ENCODE measurements at places on chromosomes 5 and 9.

- DNase-seq = no peak
Measured at GRCh38 chr5:26582350-26583045, 455.9 kb downstream of the CDH9 start.

GRCh38 chr9:99253772-99254431 is 31.8 kb downstream of the SEC61B start:
- no peak for DNase-seq

- no peak for DNase-seq
Measured at GRCh38 chr9:126838895-126839294, 21.5 kb upstream of the ZBTB34 start.

DNA sequence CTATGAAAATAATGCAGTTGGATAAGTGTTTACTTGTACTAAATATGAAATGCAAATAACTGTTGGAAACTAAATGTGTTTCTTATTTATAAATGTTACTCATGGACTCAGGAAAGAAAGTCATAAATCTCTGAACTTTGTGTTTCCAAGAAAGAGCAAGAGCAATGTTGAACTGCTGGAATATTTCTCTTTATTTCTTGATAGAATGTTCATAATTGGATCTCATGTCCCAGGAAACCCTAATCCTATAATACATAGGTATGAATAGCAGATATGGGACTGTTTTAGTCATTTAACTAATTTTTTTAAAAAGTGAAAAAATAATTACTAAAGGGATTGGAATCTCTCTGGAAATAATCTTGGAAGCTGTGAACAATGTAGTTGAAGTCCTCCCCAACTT is 245.0 kb upstream of the ACTBL2 start:
- DNase-seq = no peak

- no peak for DNase-seq
Measured at GRCh38 chr9:18594837-18595236, 120.9 kb downstream of the ADAMTSL1 start.

- no peak for DNase-seq
Measured at GRCh38 chr9:37197158-37198038, 77.0 kb downstream of the ZCCHC7 start.

DNA sequence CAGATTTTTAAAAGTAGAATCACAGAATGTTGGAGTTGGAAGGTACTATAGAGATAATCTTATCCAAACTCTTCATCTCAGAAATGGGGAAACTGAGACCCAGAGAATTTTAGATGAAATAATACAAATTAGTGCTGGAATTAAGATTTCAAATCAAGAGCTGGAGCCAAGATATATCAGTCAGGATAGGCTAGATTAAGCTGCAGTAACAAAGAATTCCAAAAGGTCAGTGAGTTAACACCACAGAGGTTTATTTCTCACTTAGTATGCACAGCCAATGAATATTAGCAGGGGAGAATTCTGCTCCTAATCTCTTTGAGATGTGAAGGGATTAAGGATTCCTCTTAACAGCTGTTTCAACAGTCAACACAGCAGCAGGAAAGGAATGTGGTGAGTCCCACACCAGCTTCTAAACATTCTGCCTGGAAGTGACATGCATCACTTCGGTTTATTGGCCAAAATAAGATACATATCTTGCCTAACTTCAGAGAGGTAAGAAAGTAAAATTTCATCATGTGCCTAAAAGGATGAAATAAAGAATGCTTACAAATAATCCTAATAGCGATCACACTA is 136.8 kb downstream of the FRMD3 start:
- no peak for DNase-seq

GRCh38 chr9:115884846-115885245 is 268.7 kb upstream of the PAPPA start:
- no peak for DNase-seq

DNA sequence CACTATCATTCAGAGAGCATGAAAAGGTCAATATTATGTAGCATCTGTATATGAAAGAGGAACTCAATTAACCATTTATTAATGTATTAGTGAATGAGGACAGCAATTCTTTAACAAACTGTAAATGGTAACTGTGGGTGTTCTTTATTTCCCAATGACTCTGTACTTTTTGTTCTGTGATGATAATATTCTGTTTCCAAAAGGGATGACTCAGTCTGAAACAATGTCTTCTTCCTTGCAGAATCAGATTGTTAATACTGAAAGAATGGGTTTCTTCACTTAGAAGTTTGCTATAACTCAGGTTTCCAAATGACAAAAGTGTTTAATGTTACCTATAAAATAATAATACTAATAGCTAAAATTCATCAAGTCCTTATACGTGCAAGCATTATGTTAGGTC is 1518.7 kb upstream of the WWC1 start:
- DNase-seq = no peak

- DNase-seq = no peak
Measured at GRCh38 chr9:88344013-88344412, 44.2 kb upstream of the SPIN1 start.

- DNase-seq = no peak
Measured at GRCh38 chr9:87722393-87723088, 3.4 kb upstream of the CTSL start.

- no peak for DNase-seq
Measured at GRCh38 chr5:103502662-103503061, 59.9 kb downstream of the NUDT12 start.

DNA sequence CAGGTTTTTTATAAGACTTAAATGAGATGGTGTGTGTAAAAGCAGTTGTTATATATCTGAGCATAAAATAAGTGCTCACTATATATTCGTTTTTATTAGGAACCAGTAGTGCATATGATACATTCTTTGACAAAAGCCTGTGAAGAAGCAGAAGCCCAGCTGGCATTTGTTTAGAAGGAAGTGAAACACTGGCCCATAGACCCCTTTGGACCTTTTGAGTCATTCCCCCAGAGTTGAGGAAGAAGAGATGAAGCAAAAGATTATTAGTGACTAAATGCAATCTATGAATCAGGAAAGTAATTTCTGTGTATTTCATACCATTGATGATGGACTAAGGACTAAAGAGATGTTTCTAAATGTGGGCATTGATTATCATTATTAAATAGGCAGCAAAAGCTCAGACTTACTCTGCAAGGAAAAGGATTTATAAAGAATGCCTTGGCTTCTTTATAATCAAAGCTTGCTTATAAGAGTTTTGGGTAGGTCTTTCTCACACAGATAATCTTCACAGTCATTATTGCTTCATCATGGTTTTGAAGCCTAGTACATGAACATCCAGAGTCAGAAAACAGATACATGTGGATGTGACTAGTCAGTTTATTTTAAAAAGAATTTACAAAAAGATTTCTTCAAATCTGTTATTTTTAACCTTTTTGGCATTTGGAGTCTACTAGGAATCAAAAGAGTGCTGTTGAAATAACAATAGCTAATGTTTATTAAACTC is 16.9 kb upstream of the FER start:
- no peak for DNase-seq

DNA sequence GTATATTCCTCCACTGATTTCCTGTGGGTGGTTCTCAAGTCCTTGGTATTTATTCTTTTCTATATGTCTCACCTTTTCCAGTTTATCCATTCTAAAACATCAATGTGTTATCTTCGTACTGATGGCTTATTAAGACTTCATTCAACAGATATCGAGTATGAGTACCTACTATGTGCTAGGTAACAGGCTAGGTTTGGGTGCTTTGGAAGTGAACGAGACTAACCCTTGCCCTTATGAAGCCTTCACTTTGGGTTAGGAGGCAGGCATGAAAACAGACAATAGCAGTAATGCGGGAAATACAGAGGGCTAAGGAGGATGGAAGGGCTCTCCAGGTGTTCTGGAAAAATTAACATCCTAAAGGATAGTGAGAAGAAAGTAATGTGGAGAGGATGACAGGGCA is 53.4 kb downstream of the AQP7 start:
- DNase-seq = no peak

- DNase-seq = no peak
Measured at GRCh38 chr9:124869466-124869985, 7.6 kb downstream of the ARPC5L start.

- no peak for DNase-seq
Measured at GRCh38 chr5:73946278-73946677, 320.3 kb downstream of the ARHGEF28 start.

DNA sequence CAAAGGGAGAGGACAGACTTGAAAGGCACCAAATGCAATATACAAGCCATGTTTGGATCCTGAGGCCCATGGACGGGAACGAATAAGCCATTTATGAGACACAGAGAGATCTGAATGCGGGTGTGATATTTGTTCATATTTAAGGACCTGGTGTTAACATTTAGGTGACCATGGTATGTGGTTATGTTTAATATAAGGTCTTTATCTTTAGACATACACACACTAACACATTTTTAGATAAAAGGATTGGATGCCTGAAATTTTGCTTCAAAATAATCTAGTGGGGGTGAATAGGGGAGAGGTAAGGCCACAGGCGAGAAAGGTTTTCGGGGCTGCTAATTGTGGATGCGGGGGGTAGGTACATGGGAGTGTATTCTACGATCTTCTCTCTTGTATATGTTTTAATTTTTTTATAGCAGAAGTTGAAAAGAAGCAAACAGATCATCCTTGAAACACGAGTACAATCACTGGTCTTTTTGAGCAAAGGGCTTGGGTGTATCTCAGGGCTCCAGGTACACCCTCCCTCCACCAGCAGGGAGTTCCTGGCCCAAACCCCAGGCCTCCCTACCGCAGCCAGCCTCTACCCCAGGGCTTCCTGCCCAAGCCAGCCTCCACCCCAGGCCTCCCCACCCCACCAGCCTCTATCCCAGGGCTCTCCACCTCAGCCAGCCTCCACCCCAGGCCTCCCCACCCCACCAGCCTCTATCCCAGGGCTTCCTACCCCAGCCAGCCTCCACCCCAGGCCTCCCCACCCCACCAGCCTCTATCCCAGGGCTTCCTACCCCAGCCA is 12.2 kb downstream of the AKNA start:
- no peak for DNase-seq

DNA sequence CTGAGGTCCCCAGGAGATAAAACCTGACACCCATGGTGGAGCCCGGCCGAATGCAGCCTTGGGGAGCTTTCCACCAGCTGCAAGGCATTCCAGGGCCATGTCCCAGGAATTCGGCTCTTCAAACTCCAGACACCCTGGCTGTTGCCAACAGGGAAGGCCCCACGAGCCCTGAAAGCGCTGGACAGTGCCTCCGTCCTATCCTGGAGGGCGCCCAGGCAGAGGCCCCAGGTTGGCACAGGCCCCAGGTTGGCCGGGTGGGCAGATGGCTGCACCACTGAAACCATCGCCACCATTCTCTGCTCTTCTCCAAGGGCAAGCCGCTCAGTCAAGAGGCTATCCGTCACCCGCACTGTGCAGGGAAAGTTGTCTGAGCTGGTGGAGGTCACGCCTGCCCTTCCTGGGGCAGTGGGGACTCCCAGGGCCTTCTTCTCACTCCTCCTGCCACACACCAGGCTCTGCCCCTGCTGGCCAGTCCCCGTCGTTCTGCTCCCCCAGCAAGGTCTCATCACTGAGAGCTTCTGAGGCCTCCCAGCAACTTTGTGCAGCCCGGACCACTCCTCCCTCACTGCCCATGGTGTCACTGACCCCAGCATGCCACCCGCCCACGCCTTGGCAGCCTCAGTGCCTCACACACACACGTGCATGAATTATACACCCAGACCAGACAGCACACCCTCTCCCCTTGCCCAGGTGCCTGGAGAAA is 21.2 kb downstream of the SLC6A3 start:
- no peak for DNase-seq

- no peak for DNase-seq
Measured at GRCh38 chr9:592225-592624, 249.3 kb upstream of the DMRT1 start.

- no peak for DNase-seq
Measured at GRCh38 chr5:1288439-1289335, 6.2 kb downstream of the TERT start.

- no peak for DNase-seq
Measured at GRCh38 chr9:99560561-99560960, 261.1 kb upstream of the NR4A3 start.

- DNase-seq = no peak
Measured at GRCh38 chr5:115796656-115797055, 19.8 kb downstream of the CDO1 start.

DNA sequence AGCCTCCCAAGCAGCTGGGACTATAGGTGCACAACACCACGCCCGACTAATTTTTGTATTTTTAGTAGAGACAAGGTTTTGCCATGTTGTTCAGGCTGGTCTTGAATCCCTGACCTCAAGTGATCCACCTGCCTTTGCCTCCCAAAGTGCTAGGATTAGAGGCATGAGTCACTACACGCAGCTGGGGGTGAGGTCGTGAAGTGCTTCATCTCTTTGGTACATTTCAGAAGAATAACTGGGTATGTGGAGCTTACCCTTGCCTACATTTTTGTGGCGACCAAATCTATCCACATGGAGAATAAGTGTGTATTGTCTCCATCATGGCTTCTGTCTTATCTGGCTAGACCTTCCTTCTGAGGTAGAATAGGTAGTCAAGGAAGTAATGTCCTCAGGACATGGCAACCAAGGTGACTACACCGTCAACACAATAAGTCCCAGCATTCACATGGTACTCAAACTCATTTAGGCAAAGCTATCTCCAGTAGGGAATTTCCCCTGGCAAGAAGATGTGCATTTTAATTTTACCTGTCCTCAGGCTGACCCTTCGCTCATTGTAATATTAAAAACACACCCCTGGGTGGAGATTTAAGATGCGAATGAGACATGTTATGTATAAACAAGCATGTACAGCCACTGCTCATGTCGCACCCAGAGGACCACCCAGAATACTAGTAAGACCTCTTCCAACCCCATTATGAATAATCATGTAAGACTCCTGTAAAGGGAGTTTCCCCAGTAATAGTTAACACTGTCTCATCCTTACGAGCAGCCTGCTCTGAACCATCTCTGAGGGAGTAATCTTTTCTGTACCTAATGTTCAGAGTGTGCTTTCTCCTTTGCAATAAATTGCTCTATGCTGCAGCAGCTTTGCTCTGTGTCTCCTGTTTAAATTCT is 1173.2 kb downstream of the TAF11L14 start:
- DNase-seq = no peak

- DNase-seq = no peak
Measured at GRCh38 chr5:179054036-179054785, 6.0 kb upstream of the ZNF354C start.

GRCh38 chr5:32765266-32765665 is 54.1 kb downstream of the NPR3 start:
- no peak for DNase-seq

- no peak for DNase-seq
Measured at GRCh38 chr9:28832168-28832770, 1259.0 kb upstream of the C9orf72 start.

DNA sequence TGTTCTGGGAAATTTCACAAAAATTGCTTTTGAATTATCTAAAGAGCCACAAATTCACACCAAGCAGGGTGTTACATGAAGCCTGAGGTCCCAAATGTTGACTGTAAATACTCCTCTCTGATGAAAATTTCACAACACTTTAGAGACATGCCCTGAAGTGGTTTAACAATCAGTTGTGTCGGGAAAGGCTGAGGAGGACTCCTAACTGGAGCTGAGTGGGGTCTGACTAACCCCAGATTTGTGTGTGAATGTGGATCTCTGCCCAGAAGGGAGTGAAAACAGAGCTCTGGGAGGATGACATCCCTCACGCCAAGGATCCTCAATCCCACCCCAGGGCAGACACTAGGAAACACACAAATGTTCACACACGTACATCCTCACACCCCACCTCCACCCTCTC is 31.1 kb upstream of the GRXCR2 start:
- no peak for DNase-seq
